HuH-7.5 (cell line): ENCODE measurements at places on chromosomes 5 and 9.

GRCh38 chr5:144451187-144451973 lies 280.7 kb downstream of the KCTD16 start:
- DNase-seq: no peak

DNA sequence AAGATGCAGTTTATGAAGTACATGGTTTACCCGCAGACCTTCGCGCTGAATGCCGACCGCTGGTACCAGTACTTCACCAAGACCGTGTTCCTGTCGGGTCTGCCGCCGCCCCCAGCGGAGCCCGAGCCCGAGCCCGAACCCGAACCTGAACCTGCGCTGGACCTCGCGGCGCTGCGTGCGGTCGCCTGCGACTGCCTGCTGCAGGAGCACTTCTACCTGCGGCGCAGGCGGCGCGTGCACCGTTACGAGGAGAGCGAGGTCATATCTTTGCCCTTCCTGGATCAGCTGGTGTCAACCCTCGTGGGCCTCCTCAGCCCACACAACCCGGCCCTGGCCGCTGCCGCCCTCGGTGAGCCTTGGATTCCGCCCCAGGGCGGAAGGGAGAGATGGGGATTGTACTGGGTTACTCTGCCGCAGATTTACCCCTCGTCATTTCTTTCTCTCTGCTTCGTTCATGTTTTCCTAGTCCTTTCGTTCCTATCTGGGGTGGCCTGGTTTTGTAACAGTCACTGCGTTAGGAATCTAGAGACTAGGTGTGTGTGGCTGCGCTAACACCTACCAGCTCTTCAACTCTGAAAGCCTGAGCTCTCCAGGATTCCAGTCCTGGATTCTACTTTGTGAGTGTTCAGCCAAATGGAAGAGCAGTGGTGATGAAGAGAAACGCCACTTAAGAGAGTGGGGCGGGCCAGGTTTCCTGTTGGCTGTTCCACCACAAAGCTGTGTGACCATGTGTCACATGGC lies 638 bp downstream of the MRPS30 start:
- peak; percentile 38 for DNase-seq

DNA sequence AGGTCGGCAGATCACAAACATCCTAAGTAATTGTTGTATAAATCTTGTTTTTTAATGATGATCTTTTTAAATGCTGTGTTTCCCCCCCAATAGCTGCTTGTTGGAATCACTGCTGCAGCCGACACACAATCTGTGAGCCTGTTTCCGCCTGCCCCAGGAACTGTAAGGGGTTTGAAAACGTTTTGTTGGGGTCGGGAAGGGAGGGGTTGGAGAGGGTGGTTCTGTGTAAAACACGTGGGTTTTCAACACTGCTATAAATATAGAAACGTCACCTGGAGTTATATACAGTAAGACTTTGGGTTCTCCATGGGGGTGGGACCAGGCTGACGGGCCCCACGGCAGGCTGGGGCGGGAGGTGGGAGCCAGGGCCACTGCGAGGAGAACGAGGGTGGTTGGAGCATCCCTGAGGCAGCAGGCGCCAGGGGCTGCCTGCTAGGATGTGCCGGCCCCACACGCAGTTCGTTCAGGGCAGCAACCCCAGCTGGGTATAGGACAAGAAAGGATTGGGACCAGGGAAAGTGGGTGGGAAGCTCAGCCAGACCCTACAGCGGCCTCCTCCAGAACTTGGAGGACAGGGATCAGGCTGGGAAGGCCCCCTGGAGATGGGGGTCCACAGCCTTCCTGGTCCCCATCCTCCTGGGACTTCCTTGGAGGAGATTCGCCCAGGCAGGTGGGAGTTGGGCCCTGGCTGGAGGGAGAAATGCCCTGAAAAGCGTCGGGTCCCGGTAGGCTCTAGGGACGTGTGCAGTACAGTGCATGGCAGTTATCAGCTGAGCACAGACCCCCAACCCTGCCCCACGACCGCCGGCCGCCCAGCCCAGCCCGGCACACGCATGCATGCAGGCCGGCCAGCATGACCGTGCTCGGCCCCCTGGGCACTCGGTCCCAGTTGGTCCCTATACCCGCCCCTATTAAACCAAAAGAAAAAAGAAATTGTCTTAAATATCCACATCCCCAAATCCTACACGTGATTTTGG lies 9.7 kb downstream of the RNF44 start:
- DNase-seq: no peak

- no peak for DNase-seq
Measured at GRCh38 chr5:167684251-167684650, 607.2 kb upstream of the WWC1 start.

- no peak for DNase-seq
Measured at GRCh38 chr5:112004867-112005622, 248.1 kb upstream of the NREP start.

GRCh38 chr5:174572591-174572990 lies 151.8 kb upstream of the MSX2 start:
- no peak for DNase-seq

GRCh38 chr5:3317051-3317795 lies 278.4 kb upstream of the IRX1 start:
- no peak for DNase-seq

GRCh38 chr9:110451726-110452125 lies 114.1 kb upstream of the TXNDC8 start:
- DNase-seq: no peak

DNA sequence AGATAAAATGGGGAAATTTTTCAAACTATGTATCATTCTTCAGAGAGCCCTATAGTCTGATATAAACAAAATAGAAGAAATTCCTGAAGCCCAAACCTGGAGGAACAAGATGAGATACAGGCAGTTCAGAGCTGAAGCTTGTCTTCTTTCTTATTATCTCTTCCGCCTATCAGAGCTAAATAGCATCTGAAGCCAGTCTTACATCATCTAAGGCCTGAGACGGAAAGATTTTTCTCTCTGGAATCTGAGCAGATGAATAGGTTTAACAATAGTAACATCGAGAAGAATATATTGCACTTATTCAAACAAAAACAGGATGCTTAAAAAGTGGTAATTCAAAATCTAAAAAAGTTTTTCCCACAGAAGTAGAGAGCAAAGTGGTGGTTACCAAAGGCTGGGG lies 59.8 kb downstream of the LPAR1 start:
- DNase-seq: no peak

DNA sequence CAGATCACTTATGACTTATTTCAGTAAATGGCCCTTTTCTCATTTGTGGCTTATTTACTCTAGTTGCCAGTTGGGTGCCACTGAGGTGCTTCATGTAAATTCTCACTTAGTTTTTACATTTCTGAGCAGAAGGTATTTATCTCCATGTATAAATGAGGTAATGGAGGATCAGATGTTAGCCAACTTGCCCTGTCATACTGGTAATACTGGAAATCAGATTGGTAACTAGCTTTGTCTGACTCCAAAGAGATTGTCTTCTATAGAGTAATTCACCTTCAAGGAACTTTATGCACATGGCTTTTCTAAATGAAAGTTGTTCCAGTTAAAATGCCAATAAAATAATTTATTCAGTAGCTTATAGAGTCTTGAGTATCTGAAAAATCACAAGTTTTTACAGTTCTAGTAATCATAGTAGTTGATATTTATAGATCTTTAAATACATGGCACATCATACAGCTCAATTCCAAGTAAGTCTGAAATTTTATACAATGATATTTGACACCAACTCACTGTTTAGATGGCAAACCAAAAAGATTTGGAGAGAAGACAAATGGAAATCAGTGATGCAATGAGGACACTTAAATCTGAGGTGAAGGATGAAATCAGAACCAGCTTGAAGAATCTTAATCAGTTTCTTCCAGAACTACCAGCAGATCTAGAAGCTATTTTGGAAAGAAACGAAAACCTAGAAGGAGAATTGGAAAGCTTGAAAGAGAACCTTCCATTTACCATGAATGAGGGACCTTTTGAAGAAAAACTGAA lies 28.8 kb downstream of the RAB14 start:
- no peak for DNase-seq

GRCh38 chr5:68071282-68071632 lies 144.3 kb upstream of the PIK3R1 start:
- no peak for DNase-seq

DNA sequence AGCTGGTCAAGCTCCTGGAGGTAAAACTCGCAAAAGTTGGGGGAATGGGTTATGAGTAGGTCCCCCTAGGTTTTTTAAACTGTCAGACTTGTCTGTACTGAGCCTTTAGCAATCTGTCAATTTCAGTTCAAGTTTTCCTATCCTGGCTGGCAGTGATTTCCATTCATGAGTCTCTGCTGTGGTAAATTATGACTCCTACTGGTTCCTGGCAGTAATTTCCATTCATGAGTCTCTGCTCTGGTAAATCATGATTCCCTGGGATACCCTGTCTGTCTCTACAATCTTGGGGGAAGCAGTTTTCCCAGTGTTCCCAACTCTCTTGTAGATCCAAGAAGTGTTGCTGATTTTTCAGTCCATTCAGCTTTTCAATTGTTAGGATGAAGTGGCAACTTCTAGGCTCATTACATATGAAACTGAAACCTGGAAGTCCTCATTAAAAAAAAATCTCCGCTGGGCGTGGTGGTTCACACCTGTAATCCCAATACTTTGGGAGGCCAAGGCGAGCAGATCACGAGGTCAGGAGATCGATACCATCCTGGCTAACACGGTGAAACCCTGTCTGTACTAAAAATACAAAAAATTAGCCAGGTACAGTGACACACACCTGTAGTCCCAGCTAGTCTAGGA lies 91.3 kb upstream of the GPBP1 start:
- peak; percentile 18 for DNase-seq

- DNase-seq: no peak
Measured at GRCh38 chr5:5320062-5320805, 102.2 kb upstream of the ICE1 start.

DNA sequence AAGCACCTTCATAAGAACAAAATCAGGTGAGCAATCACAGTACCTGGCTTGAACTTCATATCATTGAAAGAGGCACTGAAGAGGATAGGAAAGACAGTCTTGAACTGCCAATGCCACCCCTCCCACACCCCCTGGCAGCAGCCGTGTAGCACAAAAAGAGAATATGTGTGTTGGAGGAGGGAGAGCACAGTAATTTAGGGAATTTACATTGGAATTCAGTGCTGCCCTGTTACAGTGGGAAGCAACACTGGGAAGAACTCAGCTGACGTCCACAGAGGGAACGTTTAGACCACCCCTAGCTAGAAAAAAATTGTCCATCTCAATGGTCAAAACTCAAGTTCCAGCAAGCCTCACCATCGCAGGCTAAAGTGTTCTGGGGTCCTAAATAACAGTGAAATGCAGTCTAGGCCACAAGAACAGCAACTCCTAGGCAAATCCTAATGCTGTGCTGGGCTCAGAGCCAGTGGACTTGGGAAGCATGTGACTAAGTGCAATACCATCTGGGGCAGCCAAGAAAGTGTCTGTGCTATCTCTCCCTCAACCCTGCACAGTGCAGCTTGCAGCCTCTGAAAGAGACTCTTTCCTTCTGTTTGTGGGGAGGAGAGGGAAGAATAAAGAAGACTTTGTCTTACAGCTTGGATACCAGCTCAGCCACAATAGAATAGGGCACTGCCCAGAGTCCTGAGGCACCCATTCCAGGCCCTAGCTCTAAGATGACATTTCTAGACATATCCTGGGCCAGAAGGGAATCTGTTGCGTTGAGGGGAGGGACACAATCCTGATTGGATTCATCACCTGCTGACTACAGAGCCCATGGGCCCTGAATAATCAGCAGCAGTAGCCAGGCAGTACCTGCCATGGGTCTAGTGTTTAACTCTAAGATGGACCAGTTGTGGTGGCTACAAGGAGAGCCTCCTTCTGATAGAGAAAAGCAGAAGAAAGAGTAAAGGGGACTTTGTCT lies 62.1 kb upstream of the VLDLR start:
- DNase-seq: no peak

DNA sequence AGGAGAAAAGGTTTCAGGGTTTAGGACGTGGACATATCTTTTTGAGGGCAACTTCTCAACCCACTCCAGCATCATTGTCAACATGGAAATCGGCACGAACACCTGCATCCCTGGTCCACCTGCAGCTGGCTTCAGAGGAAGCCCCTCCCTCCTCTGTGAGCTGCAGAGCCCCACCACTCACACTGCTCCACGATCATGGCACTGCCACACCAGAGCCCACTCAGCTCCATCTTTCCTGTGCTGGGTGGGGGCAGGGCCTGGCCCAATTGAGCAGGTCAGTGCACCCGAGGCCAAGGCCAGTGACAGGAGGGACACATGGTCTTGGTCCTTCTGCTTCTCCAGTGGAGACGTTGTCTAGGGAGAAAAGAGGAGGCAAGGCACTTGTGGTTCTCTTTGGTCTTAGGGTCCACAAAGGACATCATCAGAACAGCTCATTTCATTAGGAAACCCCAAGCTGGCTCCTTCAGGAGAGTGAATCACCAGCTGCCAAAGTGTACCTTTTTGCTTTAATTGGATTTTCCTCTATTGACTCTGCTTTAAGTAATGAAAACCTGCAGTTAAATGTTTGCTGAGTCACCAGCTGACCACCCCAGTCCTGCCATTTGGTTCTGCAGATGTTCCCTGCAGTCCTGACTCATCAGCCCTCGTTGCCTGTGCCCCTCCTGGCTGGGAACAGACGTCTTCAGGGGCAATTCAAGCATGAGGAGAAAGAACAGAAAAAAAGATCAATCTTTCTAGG lies 56.2 kb downstream of the UBE2QL1 start:
- DNase-seq: no peak

- DNase-seq: no peak
Measured at GRCh38 chr5:39541920-39542319, 117.1 kb upstream of the DAB2 start.

DNA sequence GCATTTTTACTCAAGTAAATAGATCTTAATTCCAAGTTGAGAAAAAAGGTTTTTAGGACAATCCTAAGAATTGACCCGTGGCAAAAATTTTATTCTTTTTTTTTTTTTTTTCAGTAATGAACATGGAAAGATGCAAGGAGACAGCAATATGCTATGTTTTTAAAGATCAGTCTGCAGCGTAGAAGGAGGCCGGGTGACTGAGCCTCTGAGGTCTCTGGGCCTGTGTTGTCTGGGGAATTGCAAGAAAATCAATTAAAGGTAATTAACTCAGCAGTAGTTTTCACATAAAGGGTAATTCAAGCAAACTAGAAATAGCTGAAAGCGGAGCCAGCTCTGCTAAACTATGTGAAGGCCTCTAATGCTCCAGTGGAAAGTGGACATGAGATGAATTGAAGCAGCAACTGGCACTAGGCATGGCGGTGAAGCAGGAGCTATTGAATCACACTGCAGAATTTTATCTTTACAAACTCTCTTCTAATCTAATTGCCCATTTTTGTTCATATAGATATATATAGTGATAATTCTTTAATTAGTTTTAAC lies 285.2 kb upstream of the ITGA1 start:
- no peak for DNase-seq

DNA sequence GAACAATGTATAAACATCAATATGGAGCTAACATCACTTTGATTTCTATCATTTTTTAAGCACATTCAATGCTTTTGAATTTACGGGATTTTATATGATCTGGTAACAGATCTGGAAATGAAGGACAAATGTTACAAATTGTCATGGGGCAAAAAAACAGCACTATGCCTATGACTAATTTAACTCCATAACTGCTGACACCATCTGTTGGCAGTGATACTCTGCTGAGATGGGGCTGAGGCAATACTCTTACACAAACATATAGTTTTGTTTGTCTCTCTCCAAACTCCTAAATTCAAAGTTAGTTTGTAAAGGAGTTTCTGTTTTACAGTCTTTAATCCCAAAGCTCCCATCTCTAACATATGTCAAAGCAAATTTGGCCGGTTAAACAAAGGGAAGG lies 132.5 kb upstream of the FER start:
- no peak for DNase-seq
